BE2C (cell line): ENCODE measurements at places on chromosomes 7 and 10.

DNA sequence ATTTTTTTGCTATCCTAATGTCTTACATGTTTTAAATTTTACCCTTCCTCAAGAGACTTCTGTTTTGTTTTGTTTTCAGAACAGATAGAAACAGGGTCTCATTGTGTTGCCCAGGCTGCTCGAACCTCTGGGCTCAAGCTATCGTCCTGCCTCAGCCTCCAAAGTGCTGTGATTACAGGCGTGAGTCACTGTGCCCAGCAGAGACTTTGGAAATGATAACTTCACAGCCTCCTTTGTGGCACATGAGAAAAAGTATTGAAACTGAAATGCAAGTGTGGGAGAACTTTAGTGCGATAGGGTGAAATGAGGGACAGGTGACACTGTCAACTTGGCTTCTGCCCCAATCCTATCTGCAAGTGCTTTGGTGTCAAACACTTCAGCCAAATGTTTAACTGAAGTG is 21.6 kb downstream of the IRF5 start:
- DNase-seq: no peak

GRCh38 chr10:130805635-130806030 is 505.9 kb downstream of the TCERG1L start:
- DNase-seq: no peak

- DNase-seq: no peak
Measured at GRCh38 chr7:91357379-91357778, 93.1 kb downstream of the FZD1 start.

GRCh38 chr10:48517482-48517881 is 87.4 kb downstream of the ARHGAP22 start:
- DNase-seq: no peak

DNA sequence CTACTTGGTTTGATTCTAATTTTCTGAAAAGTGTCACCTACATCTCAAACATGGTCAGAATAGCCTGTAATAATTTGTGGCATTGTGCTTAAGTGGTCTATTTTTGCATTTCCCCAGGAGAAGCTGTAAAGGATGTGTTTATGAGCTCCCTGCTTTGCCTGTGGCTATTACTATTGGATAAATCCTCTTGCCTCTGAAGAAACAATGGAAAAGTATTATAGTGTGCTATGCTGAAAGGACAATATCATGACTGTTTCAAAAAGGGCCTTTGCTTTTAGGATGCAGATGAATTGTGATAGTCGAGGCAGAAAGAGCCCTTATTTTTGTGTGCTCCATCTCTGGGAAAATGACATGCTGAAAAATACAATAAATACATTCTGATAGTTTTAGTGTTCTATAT is 94.1 kb upstream of the ARMC3 start:
- no peak for DNase-seq

GRCh38 chr10:103917302-103918052 is 507 bp downstream of the STN1 start:
- peak; percentile 39 for DNase-seq

GRCh38 chr10:20271490-20271889 is 455.3 kb downstream of the PLXDC2 start:
- DNase-seq: peak; percentile 32
